NCI-H2171 (cell line): ENCODE measurements at places on chromosomes 16 and 17.

DNA sequence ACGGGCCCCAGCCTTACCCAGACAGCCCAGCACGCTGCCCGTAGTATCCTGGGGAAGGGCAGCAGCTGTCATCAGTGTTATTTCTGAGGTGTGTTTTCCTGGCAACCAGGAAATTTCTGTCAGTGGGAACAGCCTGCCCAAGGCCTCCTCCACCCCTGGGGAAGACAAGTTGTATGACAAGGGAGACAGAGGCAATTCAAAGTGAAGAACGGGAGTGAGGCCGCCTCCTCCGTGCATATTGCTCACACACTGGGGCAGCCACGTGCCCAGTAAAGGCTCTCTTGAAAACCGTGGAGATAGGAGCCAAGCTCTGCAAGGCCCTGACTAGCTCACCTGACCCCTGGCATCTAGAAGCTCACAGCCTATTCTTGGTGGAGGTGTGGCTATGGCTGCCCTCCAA lies 57.6 kb downstream of the RAI1 start:
- DNase-seq: no peak

DNA sequence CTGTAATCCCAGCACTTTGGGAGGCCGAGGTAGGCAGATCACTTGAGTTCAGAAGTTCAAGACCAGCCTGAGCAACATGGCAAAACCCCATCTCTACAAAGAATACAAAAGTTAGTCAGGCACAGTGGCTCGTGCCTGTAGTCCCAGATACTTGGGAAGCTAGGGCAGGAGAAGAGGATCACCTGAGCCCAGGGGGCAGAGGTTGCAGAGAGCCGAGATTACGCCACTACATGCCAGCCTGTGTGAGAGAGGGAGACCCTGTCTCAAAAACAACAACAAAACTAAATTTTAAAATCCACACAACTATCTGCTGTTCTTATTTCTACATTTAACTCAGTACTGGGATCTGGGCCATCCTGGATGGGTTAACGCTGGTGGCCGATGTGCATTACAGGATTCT lies 41.2 kb upstream of the ARL6IP1 start:
- no peak for DNase-seq

- peak; percentile 77 for DNase-seq
These were observed at the start of gene ASPHD1 for GRCh38 chr16:29900102-29900887. Gene ASPHD1, plus strand, starts transcription at chr16:29900488. Its CDS starts 484 bp downstream, at chr16:29900972.

GRCh38 chr17:80876950-80877728 lies 114.5 kb upstream of the CHMP6 start:
- no peak for DNase-seq

GRCh38 chr17:65523853-65524664 lies 37.4 kb downstream of the AXIN2 start:
- no peak for DNase-seq

GRCh38 chr16:69929480-69929879 lies 21.7 kb upstream of the CLEC18A start:
- no peak for DNase-seq

GRCh38 chr17:45380991-45381390 lies 51.7 kb downstream of the ARHGAP27 start:
- no peak for DNase-seq

DNA sequence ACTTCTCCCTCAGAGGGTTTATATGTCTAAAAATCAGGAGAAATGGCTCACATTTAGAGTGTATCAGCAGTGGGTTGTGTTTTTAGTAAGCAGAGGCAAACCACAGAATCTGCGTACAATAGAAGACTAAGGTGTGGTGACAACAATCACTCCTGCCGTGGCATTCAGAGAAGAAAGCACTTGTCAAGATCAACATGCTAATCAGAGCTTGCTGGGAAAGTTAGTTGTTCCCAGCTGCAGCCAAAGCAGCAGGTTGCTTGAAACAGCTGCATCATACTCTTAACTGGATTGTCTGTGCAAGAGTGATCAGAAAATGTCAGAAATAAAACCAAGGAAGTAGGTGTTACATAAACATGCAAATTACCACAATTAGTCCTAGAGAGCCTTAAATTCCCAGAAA lies 616.4 kb downstream of the CDH8 start:
- DNase-seq: no peak

GRCh38 chr17:76199469-76199868 lies 40.8 kb downstream of the RNF157 start:
- DNase-seq: no peak

- no peak for DNase-seq
These were observed 6.4 kb downstream of the NHERF1 start for GRCh38 chr17:74754832-74755231.

GRCh38 chr16:66933776-66934137 lies 445 bp downstream of the CIAO2B start:
- DNase-seq: no peak

- no peak for DNase-seq
These were observed 36.4 kb downstream of the CLEC16A start for GRCh38 chr16:10980813-10981212.

- DNase-seq: no peak
These were observed 102.2 kb downstream of the CDK5R1 start for GRCh38 chr17:32588982-32589381.

GRCh38 chr17:77204536-77204935 lies 63.8 kb downstream of the SEC14L1 start:
- DNase-seq: no peak

DNA sequence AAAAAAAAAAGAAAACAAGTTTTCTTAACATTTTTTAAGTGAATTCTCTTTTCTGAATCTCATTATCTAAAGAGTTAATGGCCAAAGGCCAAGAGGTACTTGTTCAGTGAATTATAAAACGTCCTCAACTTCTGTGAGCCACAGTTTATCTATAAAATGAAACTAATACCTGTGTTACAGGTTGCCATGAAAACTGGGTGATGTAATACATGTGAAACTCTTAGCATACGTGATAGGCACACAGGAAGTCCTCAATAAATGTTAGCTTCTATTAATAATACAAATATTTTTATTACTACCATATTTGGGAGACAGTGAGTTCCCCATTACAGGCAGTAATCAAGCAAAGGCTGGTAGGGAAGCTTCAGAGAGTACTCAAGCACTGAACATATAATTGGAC lies 13.5 kb upstream of the INPP5K start:
- DNase-seq: no peak

DNA sequence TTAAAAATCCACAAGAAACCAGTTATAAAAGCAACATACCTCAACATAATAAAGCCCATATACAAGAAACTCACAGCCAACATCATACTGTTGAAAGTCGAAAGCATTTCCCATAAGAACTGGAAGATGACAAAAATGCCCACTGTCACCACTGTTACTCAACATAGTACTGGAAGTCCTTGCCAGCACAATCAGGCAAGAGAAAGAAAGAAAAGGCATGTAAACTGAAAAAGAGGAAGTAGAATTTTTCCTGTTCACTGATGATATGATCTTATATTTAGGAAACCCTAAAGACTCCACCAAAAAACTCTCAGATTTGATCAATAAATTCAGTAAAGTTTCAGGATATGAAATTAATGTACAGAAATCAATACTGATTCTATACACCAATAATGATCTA lies 45.1 kb downstream of the AHSP start:
- DNase-seq: no peak

GRCh38 chr17:47692137-47692894 lies 1.6 kb upstream of the TBKBP1 start:
- DNase-seq: no peak

DNA sequence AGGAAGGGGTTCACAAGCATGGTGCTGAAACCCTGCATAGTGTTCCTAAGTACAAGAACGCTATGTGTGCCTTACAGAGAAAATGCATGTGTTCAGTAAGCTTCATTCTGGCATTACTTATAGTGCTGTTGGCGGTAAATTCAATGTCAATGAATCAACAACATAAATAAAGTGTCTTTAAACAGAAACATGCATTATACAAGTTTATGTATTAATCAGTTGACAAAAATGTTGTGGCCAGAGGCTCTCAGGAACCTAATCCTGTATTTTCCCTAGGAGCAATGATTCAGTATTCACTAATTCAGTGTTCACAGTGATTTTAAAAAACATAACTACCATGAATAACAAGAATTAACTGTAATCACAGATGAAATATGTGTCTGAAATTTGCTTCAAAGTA lies 47.1 kb upstream of the MYOCD start:
- no peak for DNase-seq

GRCh38 chr16:26770547-26770946 lies 296.2 kb upstream of the C16orf82 start:
- DNase-seq: no peak

GRCh38 chr17:8922451-8922850 lies 43.1 kb downstream of the PIK3R5 start:
- DNase-seq: no peak

DNA sequence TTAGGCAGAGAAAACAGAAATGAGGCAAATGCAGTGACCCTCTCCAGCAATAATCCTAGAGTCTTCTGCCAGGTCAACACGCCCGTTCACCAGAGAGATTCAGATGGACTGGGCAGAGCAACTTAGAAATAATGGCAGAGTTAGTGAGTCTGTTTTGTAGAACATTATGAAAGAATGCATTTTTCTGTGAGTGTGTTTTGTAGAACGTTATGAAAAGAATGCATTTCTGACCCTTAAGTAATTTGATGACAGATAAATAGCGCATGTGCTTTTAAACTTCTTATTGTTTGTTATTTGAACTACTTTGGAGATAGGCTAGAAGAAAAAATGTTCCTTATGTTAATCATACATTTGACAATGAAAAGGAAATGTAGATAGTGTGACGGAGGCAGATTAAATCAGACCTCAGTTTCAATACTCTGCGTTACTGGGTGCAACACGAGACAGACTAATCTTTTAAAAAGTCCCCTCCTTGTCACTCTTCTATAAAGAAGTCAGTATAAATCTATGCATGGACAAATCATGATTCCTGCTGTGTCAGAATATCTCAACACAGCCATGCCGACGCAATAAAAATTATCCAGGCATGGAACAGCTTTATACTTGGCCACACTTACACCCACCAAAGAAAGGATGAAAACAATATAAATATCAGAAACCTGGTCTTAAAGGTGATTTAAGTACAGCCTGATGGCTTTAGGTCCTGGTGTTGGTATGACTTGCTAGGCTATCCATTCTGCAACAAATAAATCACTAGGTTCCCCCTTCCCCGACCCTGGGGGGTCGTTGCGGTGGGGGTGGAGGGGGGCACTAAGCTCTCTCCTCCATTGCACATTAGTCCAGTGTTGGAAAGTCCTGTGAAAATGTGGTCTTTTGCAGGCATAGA lies 47.8 kb downstream of the MARCHF10 start:
- DNase-seq: no peak

DNA sequence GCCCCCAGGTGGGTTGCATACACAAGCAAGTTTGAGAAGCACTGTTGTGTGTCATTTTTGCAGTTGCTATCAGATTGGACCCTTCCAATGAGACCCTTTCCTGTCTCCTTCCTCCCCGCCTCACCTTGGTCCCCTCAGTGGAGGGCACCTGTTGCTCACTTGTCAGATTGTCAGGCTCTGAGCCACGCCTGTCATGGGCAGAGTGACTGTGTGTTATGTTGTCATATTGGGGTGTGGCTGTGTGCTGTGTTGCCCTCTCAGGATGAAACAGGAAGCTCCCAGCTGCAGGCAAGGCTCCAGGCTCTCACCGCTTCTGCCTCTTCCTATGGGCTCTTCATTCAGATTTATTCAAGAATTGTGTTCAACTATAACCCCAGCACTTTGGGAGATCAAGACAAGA lies 302.9 kb downstream of the CPPED1 start:
- no peak for DNase-seq

GRCh38 chr17:51629232-51629631 lies 368.9 kb downstream of the UTP18 start:
- DNase-seq: no peak

DNA sequence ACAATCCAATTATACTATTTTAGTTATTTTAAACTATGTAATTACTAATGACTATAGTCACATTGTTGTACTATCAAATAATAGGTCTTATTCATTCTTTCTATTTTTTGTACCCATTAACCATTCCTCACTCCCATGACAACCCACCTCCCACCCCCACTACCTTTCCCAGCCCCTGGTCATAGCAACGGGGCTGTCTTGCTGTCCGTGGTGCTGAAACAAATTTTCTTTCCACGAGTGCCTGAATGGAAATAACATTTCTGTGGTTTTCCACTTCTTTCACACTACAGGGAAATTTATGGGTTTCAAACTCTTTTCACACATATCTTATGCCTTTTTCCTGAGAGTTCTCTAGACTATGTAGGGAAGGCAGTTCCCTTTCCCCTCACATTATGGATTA lies 326.6 kb downstream of the PHKB start:
- no peak for DNase-seq

- DNase-seq: no peak
These were observed 4.2 kb upstream of the TBX4 start for GRCh38 chr17:61448042-61448441.

DNA sequence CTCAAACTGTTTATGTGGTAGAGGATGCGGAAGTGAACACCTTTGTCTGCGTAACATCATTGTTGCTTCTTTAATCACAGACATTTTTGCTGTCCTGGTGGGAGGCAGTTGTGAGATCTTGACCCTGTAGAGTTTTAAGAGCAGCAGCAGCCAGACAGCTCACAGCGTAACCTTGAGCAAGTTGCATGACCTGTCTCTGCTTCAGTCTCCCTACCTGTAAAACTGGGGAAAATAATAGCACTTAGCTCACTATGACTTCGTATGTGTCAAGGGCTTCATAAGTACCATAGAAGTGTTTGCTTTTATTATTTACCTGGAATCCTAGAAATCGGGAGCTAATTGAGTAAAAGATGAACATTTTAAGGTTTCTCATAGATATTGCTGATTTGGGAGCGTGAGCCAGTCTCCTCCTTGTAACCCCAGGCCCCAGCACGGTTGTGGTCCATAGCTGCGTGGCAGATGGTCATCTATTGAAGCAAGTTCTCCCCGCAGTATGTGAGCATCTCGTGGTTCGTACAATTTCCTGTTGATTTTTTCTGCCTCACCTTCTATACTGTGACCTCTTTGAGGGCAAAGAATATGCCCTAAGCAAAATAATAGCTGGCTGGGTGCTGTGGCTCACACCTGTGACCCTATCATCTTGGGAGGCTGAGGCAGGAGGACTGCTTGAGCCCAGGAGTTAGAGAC lies 34.4 kb downstream of the GPRC5B start:
- no peak for DNase-seq

DNA sequence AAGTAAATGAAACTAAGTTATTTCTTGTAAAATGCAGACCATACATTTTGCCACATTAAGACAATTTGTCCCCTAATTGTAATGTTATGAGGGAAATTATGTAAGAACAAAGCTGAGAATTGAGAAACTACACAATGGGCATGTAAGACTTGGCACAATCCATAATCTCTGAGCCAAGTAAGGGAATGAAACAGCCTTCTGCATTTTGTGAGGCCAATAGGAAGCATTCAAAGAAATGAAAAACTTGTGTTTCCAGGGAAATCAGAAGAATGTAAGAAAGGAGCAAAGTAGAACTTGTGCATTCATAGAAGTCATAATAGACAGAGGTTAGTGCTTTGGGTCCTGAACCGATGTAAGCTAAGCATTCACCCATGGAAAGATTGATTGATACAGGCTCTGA lies 1.8 kb downstream of the KRTAP9-4 start:
- no peak for DNase-seq
